ENCODE measurements at places on chromosomes 7 and 10.
A peak's percentile ranks its signal among the peaks of the same experiment; 100 is the strongest.

DNA sequence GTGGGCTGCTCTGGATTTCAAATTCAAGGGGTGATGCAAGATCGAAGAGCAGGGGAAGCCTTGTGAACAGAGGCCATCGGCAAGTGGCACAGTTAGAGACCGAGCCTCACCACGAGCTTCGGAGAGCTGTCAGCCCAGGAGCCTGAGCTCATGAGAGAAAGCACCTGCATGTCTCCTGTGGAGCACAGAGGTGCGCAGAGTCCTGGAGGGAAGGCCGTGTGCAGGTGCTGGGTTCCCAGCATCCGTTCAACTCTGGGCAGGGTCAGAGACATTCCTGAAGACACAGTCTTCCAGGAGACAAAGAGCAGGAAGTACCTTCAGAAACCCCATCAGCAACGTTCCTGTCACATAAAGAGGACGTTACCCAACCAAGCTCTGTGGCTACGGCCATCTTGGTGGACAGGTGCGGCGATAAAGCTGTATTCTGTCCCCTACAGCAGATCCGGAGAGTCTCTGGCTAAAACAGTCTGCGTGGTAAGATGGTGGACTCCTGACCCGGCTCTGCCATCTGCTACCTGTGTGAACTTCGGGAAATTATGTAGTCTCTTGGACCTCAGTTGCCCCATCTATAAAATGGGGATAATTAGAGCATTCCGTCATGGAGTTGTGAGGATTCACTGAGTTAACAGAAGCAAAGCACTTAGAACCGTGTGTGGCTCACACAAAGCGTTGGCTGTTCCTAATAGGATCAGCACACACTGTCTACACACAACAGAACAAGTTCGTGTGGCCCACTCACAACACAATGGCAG lies 40.6 kb downstream of the NOD1 start:
- no peak for DNase-seq

GRCh38 chr7:36961097-36961496 lies 236.8 kb upstream of the AOAH start:
- DNase-seq = no peak

- peak; percentile 43 for DNase-seq
Observed at GRCh38 chr7:16982640-16983350, 101.0 kb upstream of the AGR3 start.

GRCh38 chr10:73647875-73648651 lies 6.8 kb upstream of the MYOZ1 start:
- no peak for DNase-seq

DNA sequence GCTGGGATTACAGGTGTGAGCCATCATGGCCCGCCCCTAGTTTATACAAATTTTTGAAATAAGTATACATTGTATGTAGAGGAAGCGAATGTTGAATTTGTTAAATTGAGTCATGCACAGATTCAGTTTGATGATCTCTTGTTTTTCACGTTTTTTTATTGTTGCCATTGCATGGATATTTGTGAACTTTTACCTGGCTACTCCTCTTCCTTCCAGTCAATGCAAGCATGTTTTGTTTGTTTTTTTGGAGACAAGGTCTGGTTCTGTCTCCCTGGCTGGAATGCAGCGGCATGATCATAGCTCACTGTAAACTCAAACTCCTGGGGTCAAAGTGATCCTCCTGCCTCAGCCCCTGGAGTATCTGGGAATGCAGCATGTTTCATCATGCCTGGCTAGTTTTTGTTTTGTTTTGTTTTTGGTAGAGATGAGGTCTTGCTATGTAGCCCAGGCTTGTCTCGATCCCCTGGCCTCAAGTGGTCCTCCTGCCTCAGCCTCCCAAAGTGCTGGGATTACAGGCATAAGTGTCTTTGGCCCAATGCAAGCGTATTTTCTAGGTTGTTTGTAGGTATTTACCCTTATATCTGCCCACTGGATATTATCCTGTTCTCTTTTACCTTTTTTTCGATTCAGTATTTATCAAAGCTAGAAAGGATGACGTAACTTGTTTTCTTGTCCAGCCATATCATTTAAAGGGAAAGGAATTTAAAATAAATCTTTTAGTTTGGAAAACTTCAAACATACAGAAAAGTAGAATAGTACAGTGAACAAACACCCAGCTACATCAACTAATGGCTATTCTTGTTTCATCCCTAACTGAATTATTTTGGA lies 11.0 kb downstream of the LCOR start:
- no peak for DNase-seq

- DNase-seq = no peak
Observed at GRCh38 chr7:131655866-131656265, 99.4 kb upstream of the PODXL start.

GRCh38 chr10:88200312-88201032 lies 337.0 kb downstream of the PTEN start:
- DNase-seq = no peak

- no peak for DNase-seq
Observed at GRCh38 chr7:135428879-135429278, 81.0 kb downstream of the CNOT4 start.

GRCh38 chr7:116316838-116317628 lies 106.7 kb downstream of the TES start:
- peak; percentile 99 for DNase-seq

- DNase-seq = no peak
Observed at GRCh38 chr7:51973939-51974338, 657.3 kb upstream of the COBL start.

DNA sequence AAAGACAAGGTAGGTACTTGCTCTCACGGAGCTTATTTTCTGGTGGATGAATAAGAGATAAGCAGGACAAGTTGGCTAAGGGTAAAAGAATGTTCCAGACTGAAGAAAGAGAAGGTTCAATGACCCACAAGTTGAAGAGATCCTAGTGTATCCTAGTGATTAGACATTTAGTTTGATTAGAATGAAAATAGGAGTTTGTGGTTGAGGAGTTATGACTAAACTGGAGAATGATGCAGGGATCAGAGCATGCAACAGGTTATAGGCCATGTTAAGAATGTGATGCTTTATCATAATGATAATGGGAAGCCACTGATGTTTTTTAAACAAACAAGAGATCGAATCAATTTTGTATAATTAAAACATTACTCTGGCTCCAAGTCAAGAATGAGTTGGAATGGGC lies 357.2 kb downstream of the HPSE2 start:
- DNase-seq = peak; percentile 53

DNA sequence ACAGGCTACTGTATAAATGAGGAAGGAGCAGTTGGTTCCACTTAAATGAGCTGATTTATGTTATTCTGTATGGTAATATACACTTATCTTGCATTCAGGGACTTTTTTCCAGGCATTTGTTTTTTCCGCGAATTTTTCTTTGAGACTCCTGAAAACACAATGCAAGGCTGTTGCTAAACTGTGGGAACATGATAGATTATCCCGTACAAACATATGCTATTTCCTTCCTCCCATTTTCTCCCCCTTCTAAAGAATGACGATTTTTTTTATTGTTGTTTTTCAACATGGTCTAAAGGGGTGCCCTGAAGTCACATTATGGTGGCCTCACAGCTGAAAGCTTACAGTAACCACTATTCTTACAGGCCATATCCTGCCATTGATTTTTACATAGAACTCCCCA lies 523.9 kb upstream of the NRP1 start:
- no peak for DNase-seq

- DNase-seq = no peak
Observed at GRCh38 chr7:116994611-116995010, 41.3 kb downstream of the ST7 start.

- DNase-seq = no peak
Observed at GRCh38 chr10:1360011-1360557, 303.9 kb downstream of the WDR37 start.

DNA sequence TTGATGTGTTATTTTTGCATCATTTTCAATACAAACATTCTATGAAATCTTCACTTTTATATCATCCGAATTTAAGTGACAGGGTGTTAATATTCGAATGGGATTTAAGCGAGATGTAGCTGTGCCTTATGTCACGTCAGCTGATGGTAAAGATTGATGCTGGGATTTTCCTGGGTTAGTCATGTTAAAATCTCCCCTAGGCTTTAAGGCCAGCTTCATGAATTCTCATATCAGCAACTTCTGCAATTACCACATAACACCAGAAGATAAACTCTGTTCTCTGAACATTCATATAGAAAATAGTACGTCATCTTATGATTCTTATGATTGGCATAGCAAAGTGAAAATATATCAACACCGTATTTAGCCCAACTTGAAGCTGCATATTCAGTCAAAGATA lies 669.2 kb downstream of the PCDH15 start:
- DNase-seq = no peak

DNA sequence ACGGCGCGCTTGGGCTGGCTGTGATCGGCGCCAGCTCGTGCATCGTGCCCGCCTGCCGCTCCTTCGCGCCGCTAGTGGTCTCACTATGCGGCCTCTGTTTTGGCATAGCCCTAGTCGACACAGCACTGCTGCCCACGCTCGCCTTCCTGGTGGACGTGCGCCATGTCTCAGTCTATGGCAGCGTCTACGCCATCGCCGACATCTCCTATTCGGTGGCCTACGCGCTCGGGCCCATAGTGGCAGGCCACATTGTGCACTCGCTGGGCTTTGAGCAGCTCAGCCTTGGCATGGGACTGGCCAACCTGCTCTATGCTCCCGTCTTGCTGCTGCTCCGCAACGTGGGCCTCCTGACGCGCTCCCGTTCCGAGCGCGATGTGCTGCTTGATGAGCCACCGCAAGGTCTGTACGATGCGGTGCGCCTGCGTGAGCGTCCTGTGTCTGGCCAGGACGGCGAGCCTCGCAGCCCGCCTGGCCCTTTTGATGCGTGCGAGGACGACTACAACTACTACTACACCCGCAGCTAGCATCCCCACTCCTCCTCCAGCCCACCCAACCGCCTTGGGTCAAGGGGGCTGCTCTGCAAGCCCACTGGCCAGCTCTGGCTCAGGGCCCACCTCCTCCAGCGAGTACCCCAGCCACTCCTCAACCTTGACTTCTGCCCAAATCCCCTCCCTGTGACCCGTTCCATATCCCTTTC lies 1.9 kb downstream of the SLC18A3 start:
- no peak for DNase-seq

GRCh38 chr7:90749774-90750173 lies 153.7 kb downstream of the CDK14 start:
- peak; percentile 30 for DNase-seq

- no peak for DNase-seq
Observed at GRCh38 chr7:147912946-147913638, 677.5 kb upstream of the C7orf33 start.

DNA sequence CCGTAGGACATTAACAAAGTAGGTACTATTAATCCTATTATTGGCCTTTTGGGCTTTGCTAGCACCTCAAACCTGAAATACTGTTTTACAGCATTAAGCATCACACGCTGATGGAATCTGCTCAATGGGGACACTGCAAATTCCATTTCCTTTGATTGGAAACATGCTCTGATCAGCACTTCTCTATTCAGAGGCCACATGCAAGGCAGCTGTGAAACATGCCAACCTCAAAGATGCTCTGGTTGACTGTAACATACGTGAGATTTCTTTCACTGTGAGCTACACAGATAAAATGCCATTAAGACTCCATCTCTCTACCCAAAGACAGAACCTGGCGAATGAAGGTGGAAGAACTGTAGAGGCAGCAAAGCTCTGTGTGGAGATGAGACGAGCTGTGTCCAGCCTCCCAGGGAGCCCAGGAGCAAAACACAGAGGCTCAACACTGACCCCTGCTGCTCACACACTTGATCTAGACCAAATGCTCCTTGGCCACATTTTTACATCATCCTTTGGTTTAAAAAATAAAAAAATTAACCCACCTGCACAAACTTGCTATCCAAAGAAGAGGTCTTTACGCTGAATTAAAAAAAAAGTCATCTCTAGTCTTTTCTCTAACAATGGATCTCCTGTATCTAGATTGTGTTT lies 8.0 kb downstream of the RSU1 start:
- DNase-seq = peak; percentile 19

- no peak for DNase-seq
Observed at GRCh38 chr7:112481121-112481736, 438 bp downstream of the LSMEM1 start.

DNA sequence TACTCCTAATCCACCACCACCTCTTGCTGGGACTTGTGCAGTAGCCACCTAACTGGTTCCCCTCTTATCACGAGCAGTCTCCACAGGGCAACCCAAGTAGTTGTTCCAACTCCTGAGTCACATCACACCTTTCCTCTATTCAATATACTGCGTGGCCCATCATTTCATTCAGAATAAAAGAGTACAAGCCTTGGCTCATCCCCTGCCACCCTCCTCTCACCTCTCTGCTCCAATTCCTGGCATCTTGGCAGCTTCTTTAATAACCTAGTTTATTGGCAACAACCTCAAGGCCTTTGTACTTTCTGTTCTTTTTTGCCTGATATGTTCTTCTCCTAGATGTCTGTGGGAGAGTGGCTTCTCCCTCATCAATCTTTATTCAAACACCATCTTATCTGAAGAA lies 199.4 kb downstream of the KIAA1217 start:
- no peak for DNase-seq

GRCh38 chr7:108723381-108723814 lies 153.7 kb downstream of the DNAJB9 start:
- DNase-seq = no peak

DNA sequence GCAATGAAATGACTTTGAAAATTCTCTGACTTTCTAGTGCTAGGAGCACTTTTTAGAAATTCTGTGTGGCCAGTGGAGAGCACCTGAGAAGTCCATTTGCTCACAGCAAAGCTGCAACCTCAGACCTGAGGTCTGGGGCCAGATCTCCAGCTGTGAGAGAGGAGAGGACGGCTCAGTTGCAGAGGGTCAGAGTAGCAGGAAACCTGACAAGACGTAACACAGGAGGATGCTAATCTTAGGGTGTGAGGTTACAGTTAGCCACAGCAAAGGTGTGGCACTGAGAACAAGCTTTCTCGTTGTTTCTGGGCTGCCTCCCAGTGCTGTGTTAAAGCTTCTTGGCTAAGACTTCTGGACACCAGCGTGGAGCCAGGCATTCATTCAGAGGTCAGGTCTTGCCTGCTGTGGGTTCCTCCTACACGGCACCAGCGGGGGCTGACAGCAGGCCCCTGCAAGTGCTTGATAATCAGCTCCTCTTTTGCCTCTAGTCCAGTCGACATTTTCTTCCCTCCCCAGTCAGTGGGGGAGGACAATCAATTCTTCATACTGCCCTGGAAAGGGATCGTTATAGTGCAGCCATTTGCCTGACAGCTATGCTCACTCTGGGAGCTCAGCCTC lies 435.4 kb upstream of the DPP6 start:
- no peak for DNase-seq

GRCh38 chr10:17059197-17059688 lies 70.4 kb downstream of the CUBN start:
- peak; percentile 85 for DNase-seq

GRCh38 chr7:140640727-140641523 lies at the start of gene DENND2A:
DENND2A (minus strand) TSS chr7:140640813; CDS start chr7:140602397, 38,416 bp downstream.
- DNase-seq = no peak

- DNase-seq = no peak
Observed at GRCh38 chr10:47255033-47255813, 44.8 kb upstream of the GDF10 start.

- peak; percentile 51 for DNase-seq
Observed at GRCh38 chr10:75211007-75211691, 553 bp downstream of the VDAC2 start.
